ENCODE measurements at places on chromosomes 5 and 9. TPM values are rescaled to one million over a fixed set of nuclear protein-coding genes. Genes with fewer than 3 reads are reported as not detected.

- H3K36me3 ChIP-seq = peaks cover 14% of the 10 kb centered on the region
- DNase-seq = peak; percentile 65
- H3K27ac ChIP-seq = peak overlapping the region; percentile 58
- peaks cover 7% of the 10 kb centered on the region for H3K27me3 ChIP-seq
- no peak overlapping the region for H3K4me3 ChIP-seq
Measured at GRCh38 chr9:79572608-79573411, 1.0 kb downstream of the TLE4 start.

GRCh38 chr9:37432020-37432419, 9.5 kb downstream of the GRHPR start:
- H3K4me3 ChIP-seq = no peak overlapping the region
- peaks cover 22% of the 10 kb centered on the region for H3K36me3 ChIP-seq
- H3K27ac ChIP-seq = no peak overlapping the region
- no peaks in the 10 kb centered on the region for H3K27me3 ChIP-seq
- no peaks in the 10 kb centered on the region for H3K4me1 ChIP-seq
- no peak for DNase-seq

The THBS4 gene
- total RNA-seq = 2.1 TPM

DNA sequence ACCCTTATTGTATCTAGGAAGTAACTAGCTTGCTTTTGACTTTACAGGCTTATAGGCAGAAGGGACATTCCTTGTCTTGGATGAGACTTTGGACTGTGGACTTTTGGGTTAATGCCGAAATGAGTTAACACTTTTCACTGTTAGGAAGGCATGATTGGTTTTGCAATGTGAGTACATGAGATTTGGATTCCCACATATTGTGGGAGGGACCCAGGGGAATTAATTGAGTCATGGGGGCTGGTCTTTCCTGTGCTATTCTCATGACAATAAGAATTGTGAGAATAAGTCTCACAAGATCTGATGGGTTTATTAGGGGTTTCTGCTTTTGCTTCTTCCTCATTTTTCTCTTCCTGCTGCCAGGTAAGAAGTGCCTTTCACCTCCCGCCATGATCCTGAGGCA, 417.5 kb downstream of the HINT1 start:
- no peaks in the 10 kb centered on the region for H3K36me3 ChIP-seq
- H3K27ac ChIP-seq = no peak overlapping the region
- peaks cover 5% of the 10 kb centered on the region for H3K27me3 ChIP-seq
- H3K4me3 ChIP-seq = no peak overlapping the region

Measured in activated CD4-positive, alpha-beta T cell treated with anti-CD3 and anti-CD28 coated beads for 36 hours (primary cell).